ENCODE measurements at places on chromosomes 7 and 10. TPM values are rescaled to one million over a fixed set of nuclear protein-coding genes. Genes with fewer than 3 reads are reported as not detected.

The CUL1 gene
- 65.4 TPM for total RNA-seq

The DENND2A gene
- 6.9 TPM for total RNA-seq

The OGDH gene
- total RNA-seq = 45.7 TPM

The ENTPD1 gene
- 17.4 TPM for total RNA-seq

The SP8 gene
- not detected for total RNA-seq

The PHTF2 gene
- 17.0 TPM for total RNA-seq

- H3K27ac ChIP-seq = no peak overlapping the region
- no peak overlapping the region for H3K4me3 ChIP-seq
- no peaks in the 10 kb centered on the region for H3K4me1 ChIP-seq
- H3K36me3 ChIP-seq = no peaks in the 10 kb centered on the region
- DNase-seq = no peak
- peaks cover 4% of the 10 kb centered on the region for H3K27me3 ChIP-seq
Observed at GRCh38 chr7:20911081-20911480, 124.4 kb upstream of the SP8 start.

GRCh38 chr10:86970162-86970981 is 2.1 kb downstream of the ADIRF start:
- peak overlapping the region; percentile 100 for H3K27ac ChIP-seq
- no peaks in the 10 kb centered on the region for H3K27me3 ChIP-seq
- peaks cover 11% of the 10 kb centered on the region for H3K4me1 ChIP-seq
- peak; percentile 88 for DNase-seq
- peak overlapping the region; percentile 77 for H3K4me3 ChIP-seq

DNA sequence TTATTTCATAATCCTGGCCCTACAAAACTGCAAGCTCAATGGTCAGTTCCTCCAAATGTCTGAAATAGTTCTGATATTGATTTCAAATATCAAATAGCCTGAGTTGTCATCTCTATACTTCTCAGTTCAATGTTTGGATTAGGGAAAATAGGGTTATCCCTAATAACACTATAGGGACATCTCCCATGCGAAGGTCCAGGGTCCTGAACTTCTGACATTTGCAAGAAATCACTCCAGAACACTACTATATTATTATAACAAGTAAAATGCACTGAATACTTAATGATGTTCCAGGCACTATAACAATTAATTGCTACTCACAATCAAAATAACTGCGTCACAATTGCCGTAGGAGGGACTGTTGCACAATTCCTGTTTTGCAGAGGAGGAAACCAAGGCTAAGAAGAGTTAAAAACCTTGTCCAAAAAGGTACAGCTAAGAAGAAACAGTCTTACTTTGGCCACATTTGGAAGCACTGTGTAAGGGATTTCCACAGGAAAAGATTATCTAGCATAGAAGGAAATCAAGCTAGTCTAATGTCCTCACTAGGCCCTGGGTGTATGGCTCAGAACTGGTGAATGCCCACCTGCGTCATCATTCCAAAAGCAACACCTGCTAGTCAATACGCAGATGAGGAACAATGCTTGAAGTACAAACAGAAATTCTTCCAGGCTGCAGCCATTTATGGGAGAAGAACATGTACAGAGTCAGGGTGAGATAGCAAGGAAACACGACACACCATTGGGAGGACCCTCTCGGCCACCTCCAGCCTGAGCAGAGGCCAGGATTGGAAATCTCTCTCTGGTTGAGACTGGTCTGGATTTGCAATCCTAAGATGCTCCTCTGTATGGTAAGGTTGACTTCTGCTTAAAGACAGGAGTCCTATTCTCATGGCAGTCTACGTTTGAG is 48.3 kb downstream of the ABLIM1 start:
- H3K27ac ChIP-seq = peak overlapping the region; percentile 70
- DNase-seq = no peak
- H3K36me3 ChIP-seq = no peaks in the 10 kb centered on the region
- H3K27me3 ChIP-seq = no peaks in the 10 kb centered on the region
- H3K4me1 ChIP-seq = no peaks in the 10 kb centered on the region
- no peak overlapping the region for H3K4me3 ChIP-seq

- peaks cover 21% of the 10 kb centered on the region for H3K4me1 ChIP-seq
- H3K4me3 ChIP-seq = peak overlapping the region; percentile 95
- no peaks in the 10 kb centered on the region for H3K27me3 ChIP-seq
- H3K36me3 ChIP-seq = no peaks in the 10 kb centered on the region
Observed at GRCh38 chr7:44884621-44885393, 523 bp downstream of the PURB start.

- H3K27me3 ChIP-seq = no peaks in the 10 kb centered on the region
- H3K36me3 ChIP-seq = no peaks in the 10 kb centered on the region
- H3K4me3 ChIP-seq = no peak overlapping the region
- DNase-seq = no peak
- no peak overlapping the region for H3K27ac ChIP-seq
Observed at GRCh38 chr10:43427166-43427825, 9.6 kb upstream of the ZNF487 start.

DNA sequence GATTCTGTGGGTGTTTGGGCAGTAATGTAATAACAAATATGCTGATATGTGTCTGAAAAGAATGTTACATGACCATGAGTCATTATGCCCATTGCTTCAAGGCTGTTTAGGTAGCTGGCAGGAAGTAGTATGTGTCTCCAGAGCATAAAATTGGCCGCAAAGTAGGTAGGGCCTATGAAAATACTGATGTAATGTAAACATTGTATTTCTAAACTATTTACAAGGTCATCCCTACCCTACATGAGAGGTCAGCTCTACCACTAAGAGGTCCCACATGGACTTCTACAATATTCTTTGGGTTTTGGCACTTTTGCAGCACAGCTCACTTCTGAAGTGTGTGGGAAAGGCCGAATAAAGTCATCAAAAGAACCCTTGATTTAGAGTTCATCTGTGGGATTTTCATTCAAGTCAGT is 301.9 kb downstream of the AHR start:
- H3K36me3 ChIP-seq = no peaks in the 10 kb centered on the region
- no peak for DNase-seq
- H3K27ac ChIP-seq = no peak overlapping the region
- H3K27me3 ChIP-seq = no peaks in the 10 kb centered on the region

- H3K27ac ChIP-seq = no peak overlapping the region
- H3K36me3 ChIP-seq = no peaks in the 10 kb centered on the region
- no peak for DNase-seq
- no peaks in the 10 kb centered on the region for H3K4me1 ChIP-seq
Observed at GRCh38 chr10:133100706-133101415, 13.1 kb downstream of the ADGRA1 start.

DNA sequence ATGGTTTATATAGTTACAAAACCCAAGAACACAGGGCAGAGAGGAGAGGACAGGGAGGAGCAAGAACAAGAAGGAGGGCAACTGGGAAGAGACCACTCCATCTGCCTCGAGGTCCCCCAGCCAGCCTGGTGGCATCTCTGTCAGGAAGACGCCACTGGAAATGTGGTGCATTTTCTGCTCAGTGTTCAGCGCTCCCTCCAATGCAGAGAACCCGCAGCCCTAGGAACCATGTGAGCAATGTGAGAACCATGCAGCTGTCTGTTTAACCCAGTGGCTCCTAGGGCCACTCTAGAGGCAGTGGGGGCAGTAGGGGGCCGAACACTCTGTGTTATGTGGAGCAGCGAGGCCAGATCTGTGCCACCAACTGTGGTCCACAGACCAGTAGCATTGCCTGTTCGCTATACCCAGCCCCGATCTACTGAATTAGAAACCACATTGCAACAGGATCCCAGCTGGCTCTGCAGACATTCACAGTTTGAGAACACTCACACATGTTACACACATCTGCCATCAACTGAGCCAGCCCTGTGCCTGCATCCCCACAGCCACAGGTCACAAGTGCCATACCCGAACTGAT is 110.2 kb downstream of the CPXM2 start:
- H3K27me3 ChIP-seq = no peaks in the 10 kb centered on the region
- H3K36me3 ChIP-seq = no peaks in the 10 kb centered on the region
- peak overlapping the region; percentile 12 for H3K27ac ChIP-seq
- H3K4me1 ChIP-seq = no peaks in the 10 kb centered on the region

GRCh38 chr10:82378146-82378545 is 503.2 kb downstream of the NRG3 start:
- H3K27ac ChIP-seq = no peak overlapping the region
- H3K27me3 ChIP-seq = no peaks in the 10 kb centered on the region
- no peak overlapping the region for H3K4me3 ChIP-seq
- no peaks in the 10 kb centered on the region for H3K36me3 ChIP-seq

Data from breast epithelium (tissue), 4 donors.